Melanocyte of skin (primary cell): ENCODE measurements at places on chromosomes 12 and 14. TPM values are rescaled to one million over a fixed set of nuclear protein-coding genes. Genes with fewer than 3 reads are reported as not detected.

The KRT6C gene
- not detected in 2 replicates for total RNA-seq

The RESF1 gene
- 17.9 and 30.9 TPM in 2 replicates for total RNA-seq

The SYT1 gene
- under 0.01 TPM in 2 replicates for total RNA-seq

The KRT5 gene
- 1.1 TPM in 1 of 2 replicates, not detected in the other for total RNA-seq

The KRT6A gene
- total RNA-seq: under 0.01 and 1.0 TPM in 2 replicates

The OR4E2 gene
- total RNA-seq: not detected in 2 replicates

The BDKRB1 gene
- total RNA-seq: not detected in 2 replicates

The IFNG gene
- not detected in 2 replicates for total RNA-seq

The SVOP gene
- not detected in 2 replicates for total RNA-seq

The CPSF2 gene
- 54.3 and 69.9 TPM in 2 replicates for total RNA-seq

The ATG2B gene
- 21.0 and 27.9 TPM in 2 replicates for total RNA-seq

The GALNT8 gene
- total RNA-seq: not detected in 2 replicates

The KLRC2 gene
- total RNA-seq: not detected in 2 replicates

The KITLG gene
- 1.7 and 2.5 TPM in 2 replicates for total RNA-seq

The SART3 gene
- 54.6 and 56.5 TPM in 2 replicates for total RNA-seq

The BHLHE41 gene
- 52.0 and 106 TPM in 2 replicates for total RNA-seq

The CYP46A1 gene
- total RNA-seq: 0.34 TPM in 1 of 2 replicates, not detected in the other

The WSCD2 gene
- total RNA-seq: not detected in 2 replicates
